ENCODE measurements at places on chromosomes 16 and 17. TPM values are rescaled to one million over a fixed set of nuclear protein-coding genes. Genes with fewer than 3 reads are reported as not detected.

- DNase-seq, result peak; percentile 83
Measured at GRCh38 chr17:56833809-56834379, at the start of the genes C17orf67 and DGKE. Gene C17orf67 (minus strand): TSS chr17:56833920. CDS start chr17:56815810, 18,110 bp downstream. Gene DGKE (plus strand): TSS chr17:56834151. CDS start chr17:56834796, 645 bp downstream.

KRTAP1-3 gene
- not detected for total RNA-seq

ZSCAN32 gene
- total RNA-seq, result 6.7 TPM

DNA sequence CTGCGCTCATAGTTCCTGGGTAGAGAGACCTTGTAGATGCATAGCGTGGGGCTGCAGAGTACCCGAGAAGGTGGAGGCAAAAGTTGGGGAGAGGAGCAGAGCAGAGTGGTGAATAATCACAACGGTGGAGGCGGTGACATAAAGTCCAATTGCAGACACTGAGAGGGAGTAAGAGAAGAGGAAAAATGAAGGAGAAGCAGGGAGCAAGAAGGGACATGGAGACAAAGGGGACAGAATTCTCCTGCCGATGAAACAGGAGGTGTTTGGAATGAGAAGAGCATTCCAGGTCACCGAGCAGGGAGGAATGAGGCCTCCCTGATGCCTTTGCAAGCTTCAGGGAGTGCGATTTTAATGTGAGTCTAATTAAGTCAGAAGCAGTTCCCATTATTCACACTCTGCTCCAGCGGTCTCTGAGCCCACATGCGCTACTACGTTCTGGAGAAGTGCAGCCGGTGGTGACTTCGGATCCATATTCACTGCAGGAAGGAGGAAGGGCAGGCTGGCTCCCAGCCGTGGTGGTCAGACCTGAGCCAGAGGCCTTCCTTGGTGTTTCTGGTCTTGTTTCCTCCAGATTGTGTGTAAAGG lies 108.0 kb upstream of the DNAH9 start:
- no peak for DNase-seq

DNA sequence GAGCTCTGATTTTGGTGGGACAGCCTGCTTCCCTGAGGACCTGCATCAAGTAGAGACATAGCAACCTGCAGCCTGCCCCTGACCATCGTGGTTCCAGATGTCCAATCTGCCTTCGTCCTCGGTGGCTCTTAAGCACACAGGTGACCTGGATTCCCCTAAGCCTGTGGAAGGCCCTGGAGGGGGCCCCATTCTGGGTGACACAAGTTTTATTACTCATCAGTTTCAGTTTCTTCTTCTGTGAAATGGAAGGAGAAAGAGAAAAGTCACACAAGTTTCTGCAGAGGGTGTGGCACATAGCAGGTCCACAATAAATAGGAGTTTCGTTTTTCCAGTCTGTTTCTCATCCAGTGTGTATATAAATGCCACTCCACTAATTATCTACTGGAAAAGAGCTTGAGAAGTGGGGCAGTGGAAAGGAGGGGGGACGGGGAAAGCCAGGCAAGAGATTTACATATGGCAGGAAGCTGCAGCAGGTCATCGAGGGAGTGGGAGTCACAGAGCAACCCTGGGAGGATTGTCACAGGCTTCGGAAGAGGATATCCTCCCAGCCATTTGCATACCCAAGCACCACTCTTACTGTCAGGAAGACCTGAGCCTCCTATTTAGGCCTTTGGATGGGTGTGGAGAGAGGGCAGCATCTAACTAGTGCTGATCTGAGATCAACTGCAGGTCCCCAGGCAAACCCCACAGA lies 10.0 kb upstream of the NOS2 start:
- peak; percentile 11 for DNase-seq

- no peak for DNase-seq
Measured at GRCh38 chr16:10892782-10893318, 15.8 kb downstream of the CIITA start.

TMIGD1 gene
- not detected for total RNA-seq

Measured in RPMI7951 (cell line).